B cell (primary cell): ENCODE measurements at places on chromosomes 3 and 15. TPM values are rescaled to one million over a fixed set of nuclear protein-coding genes. Genes with fewer than 3 reads are reported as not detected.

The PPARG gene
- total RNA-seq = 0.44 TPM in 1 of 2 replicates, not detected in the other

The SERINC4 gene
- 0.24 and 0.32 TPM in 2 replicates for total RNA-seq

The SLC49A4 gene
- total RNA-seq = 20.0 and 23.0 TPM in 2 replicates

The CBLB gene
- 135 and 144 TPM in 2 replicates for total RNA-seq

The RPUSD3 gene
- total RNA-seq = 60.7 and 62.1 TPM in 2 replicates

The MST1 gene
- 14.5 and 15.7 TPM in 2 replicates for total RNA-seq

The EOMES gene
- 0.10 and 0.19 TPM in 2 replicates for total RNA-seq

The SPTSSB gene
- not detected in 2 replicates for total RNA-seq

The ANP32A gene
- total RNA-seq = 153 and 163 TPM in 2 replicates

The RAF1 gene
- 126 and 135 TPM in 2 replicates for total RNA-seq

The PEAK1 gene
- 38.0 and 53.2 TPM in 2 replicates for total RNA-seq

- no peak for DNase-seq
These were observed 93.3 kb upstream of the HACD2 start for GRCh38 chr3:123678108-123678511.

- no peak for DNase-seq
These were observed 16.2 kb upstream of the DUT start for GRCh38 chr15:48315041-48315440.

DNA sequence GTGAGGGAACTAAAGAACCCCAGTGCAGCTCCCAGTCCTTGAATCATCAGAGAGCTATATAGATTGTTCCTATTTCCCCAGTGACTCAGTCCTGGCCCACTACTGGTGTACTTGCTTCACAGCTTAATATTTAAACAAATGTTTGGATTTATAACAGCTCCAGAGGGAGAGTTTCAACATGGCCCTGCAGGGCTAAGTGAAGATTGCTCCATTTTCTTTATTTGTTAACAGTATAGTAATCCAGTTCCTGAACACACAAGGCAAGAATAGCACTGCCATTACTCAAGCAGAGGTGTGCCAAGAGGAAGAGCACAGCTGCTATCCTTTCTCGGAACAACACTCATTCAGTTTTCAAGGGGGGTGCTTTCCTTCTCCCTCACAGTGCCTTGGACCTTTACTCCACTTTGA lies 6.5 kb downstream of the SQOR start:
- DNase-seq = no peak

- DNase-seq = no peak
These were observed 155.3 kb downstream of the TBL1XR1 start for GRCh38 chr3:177041730-177042551.

- DNase-seq = no peak
These were observed 19.7 kb downstream of the SPATA12 start for GRCh38 chr3:57080171-57080570.

DNA sequence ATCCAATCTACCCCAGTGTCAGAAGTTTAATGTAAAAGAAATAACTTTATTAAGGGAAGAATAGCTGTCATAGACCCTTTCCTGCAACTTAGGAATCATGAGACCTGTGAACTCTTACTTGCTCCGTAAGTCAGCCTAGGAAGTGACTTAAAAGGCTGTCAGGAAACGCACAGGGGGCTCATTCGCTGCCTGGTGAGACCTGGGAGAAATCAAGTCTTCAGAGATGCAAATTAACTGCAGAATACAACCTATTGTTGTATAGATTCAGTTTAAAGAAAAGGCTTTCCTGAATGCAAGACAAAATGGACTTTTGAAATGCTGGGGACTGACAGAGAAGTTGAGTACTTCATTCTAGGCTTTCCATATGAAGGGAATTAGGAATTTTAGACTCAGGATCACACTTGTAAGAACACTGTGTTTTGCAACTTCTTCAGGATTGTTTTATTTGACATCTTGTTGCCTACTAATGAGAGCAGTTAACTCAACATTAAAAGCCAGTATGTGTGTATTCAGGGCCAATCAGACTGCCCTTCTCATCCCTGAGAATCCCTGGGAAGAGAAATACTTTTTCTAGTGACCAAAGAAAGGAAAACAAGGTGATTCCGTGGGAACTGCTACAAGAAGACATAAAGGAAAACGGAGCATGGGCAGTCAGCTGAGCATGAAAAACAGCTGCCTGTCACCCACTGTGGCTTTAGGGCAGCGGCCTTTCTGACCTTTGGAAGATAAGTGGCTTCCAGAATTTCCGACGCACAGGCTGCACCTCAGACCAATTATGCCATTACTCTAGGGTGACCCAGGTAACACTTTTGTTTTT lies 18.5 kb upstream of the DPPA4 start:
- DNase-seq = no peak

GRCh38 chr15:100902436-100903167 lies 16.6 kb upstream of the LRRK1 start:
- no peak for DNase-seq

- DNase-seq = no peak
These were observed 177.5 kb downstream of the RORA start for GRCh38 chr15:61051569-61052031.

GRCh38 chr3:15630646-15631350 lies 29.3 kb downstream of the BTD start:
- no peak for DNase-seq

DNA sequence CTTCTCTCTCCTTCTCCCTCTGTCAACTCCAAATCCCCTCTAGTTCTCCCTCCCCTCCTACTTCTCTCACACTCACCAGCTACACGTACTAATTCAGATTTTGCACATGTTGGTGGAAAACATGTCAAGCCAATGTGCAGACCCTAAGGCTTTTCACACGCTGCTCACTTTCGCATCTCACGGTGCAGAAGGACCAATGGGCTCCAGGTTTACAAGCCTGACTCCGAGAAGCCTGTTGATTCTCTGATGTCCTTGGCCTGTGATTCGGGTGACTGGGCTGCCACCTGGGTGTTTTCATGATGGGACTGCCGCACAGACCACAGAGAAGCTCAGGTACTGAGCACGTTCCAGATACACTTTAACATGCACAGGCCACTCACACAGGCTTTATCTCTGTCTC lies 3.7 kb downstream of the FOXL2NB start:
- no peak for DNase-seq

DNA sequence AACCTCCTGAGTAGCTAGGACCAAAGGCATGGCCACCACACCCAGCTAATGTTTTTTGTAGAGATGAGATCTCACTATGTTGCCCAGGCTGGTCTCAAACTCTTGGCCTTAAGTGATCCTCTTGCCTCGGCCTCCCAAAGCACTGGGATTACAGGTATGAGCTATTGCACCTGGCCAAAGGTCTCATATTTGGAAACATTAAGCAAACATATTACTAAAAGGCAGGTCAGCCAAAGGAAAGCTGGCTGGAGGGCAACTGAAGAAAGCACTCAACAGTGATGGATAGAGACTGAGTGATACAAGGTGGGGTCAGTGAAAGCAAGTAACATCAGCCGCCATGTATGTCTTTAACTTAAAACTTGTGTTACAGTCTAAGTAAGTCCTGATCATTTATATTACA lies 57.5 kb downstream of the TBC1D2B start:
- DNase-seq = no peak
